ENCODE measurements at places on chromosomes 12 and 14. TPM values are rescaled to one million over a fixed set of nuclear protein-coding genes. Genes with fewer than 3 reads are reported as not detected.

DNA sequence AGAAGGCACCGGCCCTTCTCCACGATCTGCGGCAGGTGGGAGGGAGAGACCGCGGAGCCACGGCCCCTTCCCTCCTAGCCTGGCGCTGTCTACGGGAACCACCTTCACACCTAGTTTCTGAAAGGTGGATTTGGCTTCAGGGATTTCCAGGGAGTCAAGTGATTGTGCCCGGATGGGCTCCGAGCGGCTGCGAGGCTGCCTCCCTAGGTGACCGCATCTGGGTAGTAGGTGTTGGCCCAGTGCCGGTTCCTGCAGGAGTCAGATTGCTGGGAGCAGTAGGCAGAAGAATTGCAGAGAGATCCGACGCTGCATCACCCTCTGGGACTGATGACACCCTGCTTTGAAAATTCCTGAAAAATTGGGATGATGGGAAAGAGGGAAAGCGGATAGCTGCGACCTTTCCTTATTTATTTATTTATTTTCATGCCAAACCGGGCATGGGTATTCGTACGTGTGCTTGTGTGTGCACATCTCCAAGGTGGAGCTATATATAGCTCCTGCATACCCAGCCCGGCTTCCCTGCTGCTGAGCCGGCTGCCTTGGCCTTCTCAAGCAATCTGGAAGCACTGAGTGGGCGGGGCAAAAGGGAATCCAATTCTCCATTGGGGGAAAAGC is 1.1 kb downstream of the CNTN1 start:
- no peak overlapping the region for H3K27ac ChIP-seq
- H3K27me3 ChIP-seq, result no peaks in the 10 kb centered on the region
- H3K4me1 ChIP-seq, result no peaks in the 10 kb centered on the region
- no peaks in the 10 kb centered on the region for H3K36me3 ChIP-seq
- H3K4me3 ChIP-seq, result no peak overlapping the region

DNA sequence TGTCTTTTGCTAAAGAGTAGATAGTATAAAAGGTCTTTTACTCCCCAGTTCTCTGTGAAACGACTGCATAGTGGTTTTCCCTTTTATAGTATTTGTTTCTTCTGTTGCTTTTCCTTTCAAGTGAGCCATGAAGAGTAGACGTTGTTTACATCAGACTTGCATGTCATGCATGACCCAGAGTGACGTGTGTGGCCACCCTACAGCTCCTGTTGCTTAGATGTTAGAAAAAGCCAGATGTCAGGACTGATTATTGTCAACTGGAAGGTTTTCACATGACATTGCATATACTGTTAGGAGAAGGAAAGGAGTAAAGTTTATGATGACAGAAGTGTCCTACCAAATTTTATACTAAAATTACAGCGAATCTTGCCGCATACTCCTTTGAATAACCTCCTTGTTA is 1.3 kb upstream of the RD3L start:
- no peak overlapping the region for H3K27ac ChIP-seq
- no peak overlapping the region for H3K4me3 ChIP-seq
- H3K36me3 ChIP-seq, result no peaks in the 10 kb centered on the region

- H3K36me3 ChIP-seq, result no peaks in the 10 kb centered on the region
- no peaks in the 10 kb centered on the region for H3K4me1 ChIP-seq
- DNase-seq, result no peak
- no peak overlapping the region for H3K27ac ChIP-seq
These were observed 81.8 kb downstream of the IRF2BPL start for GRCh38 chr14:76946753-76947077.

Gene SERPINA10
- 7.3 TPM for total RNA-seq

GRCh38 chr12:810671-811415 is 58.5 kb downstream of the WNK1 start:
- H3K27me3 ChIP-seq, result no peaks in the 10 kb centered on the region
- H3K36me3 ChIP-seq, result no peaks in the 10 kb centered on the region
- H3K4me3 ChIP-seq, result no peak overlapping the region
- H3K27ac ChIP-seq, result no peak overlapping the region

Gene GPRC5D
- total RNA-seq, result not detected

GRCh38 chr14:84988357-84988756 is 541.6 kb upstream of the FLRT2 start:
- H3K36me3 ChIP-seq, result no peaks in the 10 kb centered on the region
- no peak for DNase-seq
- no peak overlapping the region for H3K4me3 ChIP-seq
- H3K27me3 ChIP-seq, result no peaks in the 10 kb centered on the region
- no peaks in the 10 kb centered on the region for H3K4me1 ChIP-seq

GRCh38 chr14:99812096-99812750 is 19.0 kb downstream of the EML1 start:
- no peaks in the 10 kb centered on the region for H3K36me3 ChIP-seq
- no peak for DNase-seq
- no peaks in the 10 kb centered on the region for H3K27me3 ChIP-seq

- no peaks in the 10 kb centered on the region for H3K27me3 ChIP-seq
- H3K27ac ChIP-seq, result peak overlapping the region; percentile 51
- peak overlapping the region; percentile 55 for H3K4me3 ChIP-seq
These were observed 817 bp upstream of the MDM1 start for GRCh38 chr12:68332728-68333630.

GRCh38 chr12:113445544-113446171 is 23.5 kb downstream of the SDSL start:
- no peaks in the 10 kb centered on the region for H3K27me3 ChIP-seq
- H3K4me1 ChIP-seq, result no peaks in the 10 kb centered on the region
- H3K27ac ChIP-seq, result no peak overlapping the region

Gene OLR1
- 176 TPM for total RNA-seq

GRCh38 chr12:66499000-66499399 is 179.9 kb downstream of the GRIP1 start:
- H3K27ac ChIP-seq, result no peak overlapping the region
- no peaks in the 10 kb centered on the region for H3K4me1 ChIP-seq
- H3K27me3 ChIP-seq, result peaks cover 3% of the 10 kb centered on the region
- no peak overlapping the region for H3K4me3 ChIP-seq

GRCh38 chr12:117318591-117318990 is 42.8 kb downstream of the NOS1 start:
- H3K27ac ChIP-seq, result no peak overlapping the region
- no peak overlapping the region for H3K4me3 ChIP-seq
- H3K27me3 ChIP-seq, result peaks cover 3% of the 10 kb centered on the region
- no peaks in the 10 kb centered on the region for H3K36me3 ChIP-seq
- no peak for DNase-seq
- no peaks in the 10 kb centered on the region for H3K4me1 ChIP-seq

GRCh38 chr12:124457287-124458219 is 109.9 kb downstream of the NCOR2 start:
- H3K36me3 ChIP-seq, result peaks cover 3% of the 10 kb centered on the region
- no peak overlapping the region for H3K27ac ChIP-seq
- no peak for DNase-seq

GRCh38 chr12:21891751-21892217 is 49.4 kb downstream of the ABCC9 start:
- H3K4me3 ChIP-seq, result no peak overlapping the region
- no peaks in the 10 kb centered on the region for H3K4me1 ChIP-seq
- no peaks in the 10 kb centered on the region for H3K36me3 ChIP-seq
- no peak for DNase-seq
- no peaks in the 10 kb centered on the region for H3K27me3 ChIP-seq
- no peak overlapping the region for H3K27ac ChIP-seq

Gene TAS2R9
- not detected for total RNA-seq

GRCh38 chr14:105846312-105846711 is 319.9 kb downstream of the TMEM121 start:
- H3K4me1 ChIP-seq, result no peaks in the 10 kb centered on the region
- H3K36me3 ChIP-seq, result no peaks in the 10 kb centered on the region
- no peak overlapping the region for H3K27ac ChIP-seq
- no peaks in the 10 kb centered on the region for H3K27me3 ChIP-seq
- DNase-seq, result no peak

GRCh38 chr12:12452326-12452902 is 95.5 kb downstream of the BORCS5 start:
- H3K4me1 ChIP-seq, result peaks cover 25% of the 10 kb centered on the region
- H3K27ac ChIP-seq, result no peak overlapping the region
- H3K27me3 ChIP-seq, result no peaks in the 10 kb centered on the region
- H3K36me3 ChIP-seq, result no peaks in the 10 kb centered on the region
- DNase-seq, result no peak

DNA sequence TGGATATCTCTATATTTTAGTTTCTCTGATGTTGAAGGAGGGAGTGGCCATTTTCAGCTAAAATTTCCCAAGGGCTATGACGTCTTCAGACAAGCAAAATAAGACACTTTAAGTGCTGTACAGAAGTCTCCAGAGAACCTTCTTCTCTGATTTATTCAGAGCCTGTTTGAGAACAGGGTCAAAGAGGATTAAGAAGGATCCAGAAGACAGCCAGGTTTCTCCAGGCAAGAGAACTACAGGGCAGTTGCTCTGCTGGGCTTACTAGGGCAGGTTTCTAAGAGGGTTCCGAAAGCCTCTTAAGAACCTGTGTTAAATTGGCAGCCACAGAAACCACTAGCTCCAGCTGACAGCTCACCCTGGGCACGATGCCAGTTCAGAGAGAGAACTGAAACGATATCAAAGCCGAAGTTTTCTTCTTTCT is 1.2 kb downstream of the MGP start:
- H3K36me3 ChIP-seq, result no peaks in the 10 kb centered on the region
- H3K27me3 ChIP-seq, result no peaks in the 10 kb centered on the region
- H3K4me1 ChIP-seq, result no peaks in the 10 kb centered on the region
- H3K4me3 ChIP-seq, result no peak overlapping the region
- no peak overlapping the region for H3K27ac ChIP-seq

- no peak for DNase-seq
- no peaks in the 10 kb centered on the region for H3K27me3 ChIP-seq
- H3K4me1 ChIP-seq, result no peaks in the 10 kb centered on the region
- no peak overlapping the region for H3K27ac ChIP-seq
- H3K36me3 ChIP-seq, result no peaks in the 10 kb centered on the region
- no peak overlapping the region for H3K4me3 ChIP-seq
These were observed 117.2 kb downstream of the TMX1 start for GRCh38 chr14:51357250-51357649.

Gene RAD51AP1
- 87.4 TPM for total RNA-seq

Data from Caco-2 (cell line).